NCI-H1694 treated with DMSO at 0.1 percent for 48 hours (cell line): ENCODE measurements at places on chromosomes 3 and 15.
A peak's percentile ranks its signal among the peaks of the same experiment; 100 is the strongest.

- no peak for DNase-seq
Measured at GRCh38 chr3:46096781-46097180, 69.5 kb upstream of the XCR1 start.

- no peak for DNase-seq
Measured at GRCh38 chr15:75347222-75348033, 589 bp downstream of the NEIL1 start.

GRCh38 chr15:31325595-31326155 is 960 bp upstream of the KLF13 start:
- no peak for DNase-seq

GRCh38 chr15:23644829-23645228 is 2.8 kb downstream of the MAGEL2 start:
- no peak for DNase-seq

- peak; percentile 29 for DNase-seq
Measured at GRCh38 chr15:89383365-89384175, 48.9 kb upstream of the POLG start.
